ENCODE measurements at places on chromosomes 4 and X.

DNA sequence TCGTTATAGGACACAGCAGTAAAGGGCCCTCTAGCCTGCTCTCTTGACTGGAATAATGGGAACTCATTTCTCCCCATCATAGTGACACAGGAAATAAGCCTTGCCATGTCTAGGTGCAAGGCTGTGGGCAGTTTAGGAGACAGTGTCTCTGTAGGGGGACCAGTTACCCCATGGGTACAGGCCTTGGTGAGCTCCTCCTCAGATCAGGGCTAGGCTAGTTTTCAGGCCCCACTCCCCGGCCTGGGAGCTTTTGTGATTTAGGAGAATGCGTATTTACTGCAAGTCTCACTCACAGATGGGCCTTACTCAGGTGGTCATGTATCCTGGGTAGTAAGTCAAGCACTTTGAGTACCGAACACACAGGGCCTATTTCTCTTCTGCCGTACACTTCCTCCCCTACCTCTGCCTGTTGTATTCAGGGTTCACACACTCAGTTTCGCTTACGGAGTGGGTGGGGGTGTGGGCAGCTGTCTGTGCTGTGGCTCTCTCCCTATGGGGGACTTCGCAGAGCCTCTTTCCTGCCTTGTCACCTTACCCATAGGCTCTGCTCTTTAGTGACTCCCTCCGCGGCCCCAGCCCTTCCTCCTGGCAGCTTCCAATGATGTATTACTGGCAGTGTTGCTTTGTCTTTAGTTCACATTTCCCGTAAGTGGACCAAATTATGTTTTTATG lies 34.2 kb downstream of the FAM193A start:
- DNase-seq, result no peak

GRCh38 chr4:121053601-121054143 lies 18.7 kb downstream of the NDNF start:
- DNase-seq, result no peak

- DNase-seq, result no peak
Observed at GRCh38 chr4:30763321-30763727, 43.2 kb downstream of the PCDH7 start.

DNA sequence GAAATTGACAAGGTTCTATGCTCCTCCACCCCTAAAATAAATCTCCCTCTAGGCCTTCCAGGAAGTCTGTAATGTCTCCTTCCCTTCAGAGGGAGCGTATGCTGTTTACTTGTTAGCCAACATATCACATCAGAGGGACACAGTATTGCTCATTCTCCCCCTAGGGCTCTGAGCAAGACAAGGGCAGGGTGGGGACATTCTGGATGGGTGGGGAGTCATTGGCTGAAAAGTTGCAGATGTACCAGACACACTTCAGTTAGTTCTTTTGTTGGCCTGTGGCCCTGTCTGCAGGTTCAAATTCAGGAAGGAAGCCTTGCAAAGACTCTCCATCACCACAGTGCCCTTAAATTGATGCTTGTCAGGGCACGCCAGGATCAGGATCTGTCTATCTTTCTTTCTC lies 106.3 kb upstream of the TEX13D start:
- DNase-seq, result no peak

GRCh38 chr4:127672111-127672510 lies 39.4 kb downstream of the INTU start:
- no peak for DNase-seq

DNA sequence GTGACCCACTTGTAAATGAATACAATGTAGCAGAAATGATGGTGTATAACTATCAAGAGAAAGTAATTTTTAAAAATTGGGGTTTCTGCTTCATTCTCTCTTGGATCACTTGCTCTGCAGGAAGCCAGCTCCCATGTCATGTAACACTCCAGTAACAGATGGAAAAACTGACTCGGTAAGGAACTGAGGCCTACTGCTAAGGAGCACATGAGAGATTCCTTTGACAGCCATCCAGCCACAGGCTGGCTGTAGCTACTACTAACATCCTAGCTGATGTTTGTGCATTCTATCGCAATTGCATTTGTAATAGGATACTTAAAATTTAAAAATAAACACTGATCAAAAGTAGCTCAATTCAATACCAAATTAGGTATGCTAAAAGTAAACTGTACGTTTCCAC lies 102.3 kb upstream of the MAB21L2 start:
- DNase-seq, result no peak

GRCh38 chrX:141903400-141904155 lies at the start of gene MAGEC1:
Gene MAGEC1, plus strand, starts transcription at chrX:141903894. Its CDS starts 1,179 bp downstream, at chrX:141905073.
- no peak for DNase-seq

DNA sequence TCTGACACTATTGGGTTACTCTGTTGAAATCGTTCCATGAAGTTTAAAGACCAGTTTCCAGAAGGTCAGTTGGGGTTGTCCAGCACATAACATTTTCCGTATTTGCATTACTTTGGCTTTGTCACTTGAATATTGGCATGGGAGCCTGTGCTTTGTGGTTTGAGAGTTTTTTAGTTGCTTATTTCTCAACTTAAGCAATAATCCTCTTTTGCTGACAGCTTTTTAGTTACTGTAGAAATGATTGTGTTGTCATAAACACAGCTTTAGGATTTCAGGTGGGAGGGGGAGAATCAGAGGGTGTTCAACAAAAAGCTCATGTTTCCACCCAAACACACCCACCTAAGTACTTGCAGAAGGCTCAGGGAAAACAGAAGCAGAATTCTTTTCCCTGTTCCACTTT lies 210.7 kb upstream of the TLL1 start:
- no peak for DNase-seq

DNA sequence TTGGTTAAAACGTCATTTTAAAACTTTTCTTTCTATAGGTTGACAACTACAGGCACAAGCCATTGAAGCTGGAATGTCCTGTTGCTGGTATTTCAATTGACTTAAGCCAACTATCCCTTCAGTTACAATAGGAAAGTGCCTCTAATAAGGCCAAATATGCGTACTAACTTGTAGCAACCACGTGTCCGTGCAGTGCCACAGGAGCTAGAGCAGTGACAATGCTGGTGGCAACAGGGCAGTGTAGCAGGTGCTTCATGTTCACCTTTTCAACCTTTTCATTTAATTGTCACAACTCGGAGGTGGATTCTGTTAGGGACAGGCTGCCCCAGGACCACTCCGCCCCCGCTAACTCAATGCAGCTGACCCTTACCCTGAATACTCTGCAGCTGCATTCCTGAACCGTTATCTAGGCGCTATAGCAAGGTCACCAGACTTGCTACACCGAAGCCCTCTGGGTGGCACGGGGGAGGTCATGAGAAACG lies 37.7 kb downstream of the ERVMER34-1 start:
- DNase-seq, result no peak

DNA sequence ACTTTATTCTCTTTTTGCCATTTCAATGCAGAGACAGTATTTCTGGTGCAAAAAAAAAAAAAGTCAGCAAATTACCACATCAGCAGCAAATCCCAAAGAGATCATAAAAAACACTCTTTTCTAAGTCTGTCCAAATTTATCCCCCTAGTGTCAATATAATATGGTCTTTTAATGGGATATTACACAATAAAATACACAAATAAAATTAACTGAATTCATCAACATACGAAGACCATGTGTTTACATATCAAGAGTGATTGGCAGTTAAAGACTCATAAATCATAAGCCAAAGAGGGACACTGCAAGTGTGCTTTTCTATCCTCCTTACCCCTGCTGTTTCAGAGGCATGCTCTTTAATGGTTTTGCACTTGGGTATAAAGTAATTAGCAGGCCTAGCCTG lies 340.2 kb upstream of the DKK2 start:
- DNase-seq, result no peak

GRCh38 chr4:101871962-101872676 lies 81.6 kb downstream of the BANK1 start:
- no peak for DNase-seq

DNA sequence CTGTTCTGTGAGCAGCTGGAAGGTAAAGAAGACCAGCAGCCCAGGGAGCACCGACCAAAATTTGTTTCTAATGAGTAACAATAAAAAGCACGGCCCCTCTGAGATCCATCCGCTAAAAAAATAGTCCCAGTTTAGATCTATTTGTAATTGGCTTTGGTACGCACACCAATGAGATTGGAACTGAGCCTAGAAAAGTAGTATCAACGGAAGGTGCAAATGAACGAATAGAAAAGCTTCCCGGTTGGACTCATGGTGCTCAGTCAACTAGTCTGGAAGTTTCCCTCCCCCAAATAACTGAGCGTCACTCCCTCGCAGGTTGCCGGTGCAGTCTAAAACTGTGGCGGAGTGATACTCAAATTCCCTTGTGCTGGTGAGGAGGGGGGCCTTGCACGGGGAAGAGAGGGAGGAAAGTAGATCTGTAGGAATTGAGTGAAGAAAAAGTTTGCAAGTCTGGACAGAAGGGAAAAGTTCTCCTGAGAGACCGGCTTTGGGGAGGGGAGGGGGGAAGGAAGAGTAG lies at the start of gene COL4A5:
Gene COL4A5 (plus strand): TSS at position 413 of the 517 bp plus-strand sequence. CDS start 288 bp downstream, outside the sequence.
- DNase-seq, result no peak

DNA sequence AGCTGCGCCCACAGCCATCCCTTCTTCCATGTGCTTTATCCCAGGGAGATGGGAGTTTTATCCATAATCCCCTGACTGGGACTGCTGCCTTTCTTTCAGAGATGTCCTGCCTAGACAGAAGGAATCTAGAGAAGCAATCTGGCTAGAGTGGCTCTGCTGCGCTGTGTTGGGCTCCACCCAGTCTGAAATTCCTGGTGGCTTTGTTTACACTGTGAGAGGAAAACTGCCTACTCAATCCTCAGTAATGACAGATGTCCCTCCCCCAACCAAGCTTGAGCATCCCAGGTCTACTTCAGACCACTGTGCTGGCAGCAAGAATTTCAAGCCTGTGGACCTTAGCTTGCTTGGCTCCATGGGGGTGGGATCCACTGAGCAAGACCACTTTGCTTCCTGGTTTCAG lies 116.9 kb upstream of the AR start:
- DNase-seq, result no peak

DNA sequence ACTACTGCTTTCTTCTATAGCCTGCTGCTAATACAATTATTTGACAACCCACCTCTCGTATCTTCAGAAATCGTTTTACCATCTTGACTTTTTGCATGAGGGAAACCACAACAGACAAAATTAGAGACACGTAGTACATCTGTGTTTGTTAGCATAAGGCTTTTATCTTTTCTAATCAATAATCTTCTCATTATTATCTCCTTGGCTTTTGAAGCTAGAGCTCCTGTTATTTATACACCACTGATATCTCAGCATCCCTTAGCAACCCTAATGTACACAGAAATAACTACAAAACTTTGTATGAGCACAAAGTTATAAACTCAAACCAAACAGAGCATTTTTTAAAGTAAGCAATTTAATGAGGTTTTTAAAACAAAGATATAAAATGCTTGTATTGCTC lies 39.7 kb downstream of the CORIN start:
- no peak for DNase-seq

DNA sequence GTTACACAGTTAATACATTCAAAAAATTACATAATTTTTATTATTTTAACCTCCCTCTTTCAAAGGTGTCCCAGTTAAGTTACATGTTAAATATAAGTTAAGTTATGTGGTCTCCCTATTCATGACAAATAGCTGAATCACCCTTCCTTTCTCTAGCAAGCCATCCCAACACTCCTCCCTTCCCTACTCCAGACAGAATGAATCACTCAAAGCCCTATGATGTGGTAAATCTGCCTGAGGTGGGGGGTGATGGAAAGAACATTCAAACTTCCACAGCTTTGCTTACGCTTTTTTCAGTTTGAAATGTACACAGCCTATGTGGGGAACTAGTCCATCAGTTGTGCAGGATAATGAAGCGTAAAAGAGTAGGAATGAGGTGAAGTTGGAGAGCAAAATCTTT lies 90.2 kb downstream of the CXCL13 start:
- no peak for DNase-seq

GRCh38 chr4:86098691-86099090 lies 261.2 kb downstream of the MAPK10 start:
- DNase-seq, result no peak

- DNase-seq, result no peak
Observed at GRCh38 chr4:73408181-73408867, 4.2 kb downstream of the ALB start.

DNA sequence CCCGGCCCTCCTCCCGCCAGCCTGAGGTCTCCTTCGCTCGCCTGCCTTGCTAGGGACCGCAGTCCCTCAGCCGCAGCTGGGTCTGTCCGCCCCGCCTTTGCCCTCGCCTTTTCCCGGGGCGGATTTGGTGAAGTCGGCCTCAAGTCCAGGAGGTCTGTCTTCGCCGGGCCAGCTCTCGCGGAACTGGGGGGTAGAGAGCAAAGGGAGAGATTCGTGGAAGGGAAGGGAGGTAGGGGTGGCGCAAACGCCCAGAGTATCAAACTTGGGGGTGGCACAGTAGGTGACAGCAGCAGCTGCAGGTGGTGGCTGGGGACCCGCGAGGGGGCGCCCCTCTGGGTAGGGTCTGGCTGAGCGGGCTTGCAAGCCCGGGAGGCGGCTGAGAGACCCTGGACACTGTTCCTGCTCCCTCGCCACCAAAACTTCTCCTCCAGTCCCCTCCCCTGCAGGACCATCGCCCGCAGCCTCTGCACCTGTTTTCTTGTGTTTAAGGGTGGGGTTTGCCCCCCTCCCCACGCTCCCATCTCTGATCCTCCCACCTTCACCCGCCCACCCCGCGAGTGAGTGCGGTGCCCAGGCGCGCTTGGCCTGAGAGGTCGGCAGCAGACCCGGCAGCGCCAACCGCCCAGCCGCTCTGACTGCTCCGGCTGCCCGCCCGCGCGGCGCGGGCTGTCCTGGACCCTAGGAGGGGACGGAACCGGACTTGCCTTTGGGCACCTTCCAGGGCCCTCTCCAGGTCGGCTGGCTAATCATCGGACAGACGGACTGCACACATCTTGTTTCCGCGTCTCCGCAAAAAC lies at the start of gene NPY2R:
Gene NPY2R (plus strand): TSS at position 379 of the 797 bp plus-strand sequence. CDS start 5,304 bp downstream, outside the sequence.
- no peak for DNase-seq

DNA sequence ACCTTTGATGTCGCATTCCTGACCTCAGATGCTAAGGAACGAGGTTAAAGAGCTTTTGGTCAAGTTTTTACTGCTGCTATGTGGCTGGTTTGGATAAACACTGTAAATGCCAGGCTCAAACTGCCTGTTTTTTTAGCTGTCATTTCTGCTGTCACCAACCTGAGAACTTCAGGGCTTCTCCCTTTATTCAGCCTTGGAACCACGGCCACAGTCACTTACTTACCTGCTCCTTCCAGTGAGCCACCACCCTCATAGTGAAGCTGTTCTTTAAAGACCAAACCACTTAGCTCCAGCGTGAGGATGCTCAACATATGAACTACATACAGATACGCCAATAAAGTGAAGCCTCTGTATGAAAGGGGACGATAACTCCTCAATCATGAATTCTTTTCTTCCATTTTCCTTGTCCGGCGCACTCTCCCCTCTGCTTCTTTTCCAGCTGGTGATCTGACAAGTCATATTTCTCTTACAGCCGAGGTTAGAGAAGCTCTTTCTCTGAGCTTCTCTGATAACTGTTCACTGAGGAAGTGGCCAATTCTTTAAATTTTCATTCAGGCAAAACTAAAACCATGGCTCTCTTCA lies 152.8 kb upstream of the ANK2 start:
- no peak for DNase-seq

Data from esophagus squamous epithelium (tissue), 5 donors.